ENCODE measurements at places on chromosomes 6 and 20. TPM values are rescaled to one million over a fixed set of nuclear protein-coding genes. Genes with fewer than 3 reads are reported as not detected.

Gene SLC2A10
- total RNA-seq, result 24.8 TPM

Gene ANKRD66
- total RNA-seq, result not detected

- peak overlapping the region; percentile 60 for H3K4me3 ChIP-seq
- peaks cover 9% of the 10 kb centered on the region for H3K36me3 ChIP-seq
- H3K27ac ChIP-seq, result peak overlapping the region; percentile 88
Observed at GRCh38 chr20:33561692-33562601, 72.1 kb downstream of the CBFA2T2 start.

- H3K36me3 ChIP-seq, result no peaks in the 10 kb centered on the region
- H3K4me3 ChIP-seq, result no peak overlapping the region
- peak overlapping the region; percentile 87 for H3K27ac ChIP-seq
- peaks cover 39% of the 10 kb centered on the region for H3K4me1 ChIP-seq
- H3K27me3 ChIP-seq, result no peaks in the 10 kb centered on the region
Observed at GRCh38 chr6:11810039-11810541, 31.5 kb upstream of the ADTRP start.

DNA sequence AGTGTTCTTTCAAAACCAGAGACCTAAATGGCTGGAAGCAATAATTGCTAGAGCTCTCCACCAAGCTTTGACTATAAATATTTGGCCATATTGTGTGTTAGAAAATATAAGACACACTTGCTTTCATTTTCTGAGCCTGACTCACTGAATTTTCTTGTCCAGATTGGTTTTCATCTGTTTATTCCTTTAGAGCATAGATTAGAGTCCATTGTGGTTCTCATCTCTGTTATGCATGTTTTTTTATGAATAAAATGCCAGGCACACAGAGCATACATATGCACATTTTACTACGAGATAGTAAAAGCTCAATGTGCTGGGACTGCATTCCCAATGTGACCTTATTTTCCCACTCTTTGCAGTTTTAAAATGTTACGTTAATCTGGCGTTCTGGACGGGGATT, 115.3 kb upstream of the MLIP start:
- DNase-seq, result no peak
- H3K27ac ChIP-seq, result no peak overlapping the region
- H3K4me3 ChIP-seq, result no peak overlapping the region
- peaks cover 7% of the 10 kb centered on the region for H3K4me1 ChIP-seq
- no peaks in the 10 kb centered on the region for H3K36me3 ChIP-seq

Data from osteocyte (in vitro differentiated cells).